ENCODE measurements at places on chromosomes 4 and X.

DNA sequence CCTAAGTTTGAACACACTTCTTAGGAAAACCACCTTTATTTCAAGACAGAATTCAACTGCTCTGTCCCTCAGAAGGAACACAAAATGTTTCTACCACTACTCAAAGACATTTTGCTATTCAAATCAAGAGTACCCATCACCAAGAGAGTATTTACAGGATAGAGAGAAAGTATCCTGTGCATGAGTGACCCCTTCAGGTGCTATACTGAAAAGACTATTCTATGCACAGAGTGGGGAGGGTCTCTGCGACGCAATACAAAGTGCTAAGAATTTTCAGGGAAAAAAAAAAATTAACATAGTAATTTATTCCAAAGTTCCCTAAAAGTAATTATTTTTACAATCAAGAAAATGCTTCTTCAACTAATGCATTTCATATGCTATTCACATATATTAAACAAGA, 346.4 kb upstream of the FAM241A start:
- DNase-seq, result no peak

- DNase-seq, result no peak
Observed at GRCh38 chr4:23547096-23547495, 342.8 kb downstream of the PPARGC1A start.

GRCh38 chrX:109889289-109890006, 113.5 kb upstream of the TMEM164 start:
- peak; percentile 31 for DNase-seq

DNA sequence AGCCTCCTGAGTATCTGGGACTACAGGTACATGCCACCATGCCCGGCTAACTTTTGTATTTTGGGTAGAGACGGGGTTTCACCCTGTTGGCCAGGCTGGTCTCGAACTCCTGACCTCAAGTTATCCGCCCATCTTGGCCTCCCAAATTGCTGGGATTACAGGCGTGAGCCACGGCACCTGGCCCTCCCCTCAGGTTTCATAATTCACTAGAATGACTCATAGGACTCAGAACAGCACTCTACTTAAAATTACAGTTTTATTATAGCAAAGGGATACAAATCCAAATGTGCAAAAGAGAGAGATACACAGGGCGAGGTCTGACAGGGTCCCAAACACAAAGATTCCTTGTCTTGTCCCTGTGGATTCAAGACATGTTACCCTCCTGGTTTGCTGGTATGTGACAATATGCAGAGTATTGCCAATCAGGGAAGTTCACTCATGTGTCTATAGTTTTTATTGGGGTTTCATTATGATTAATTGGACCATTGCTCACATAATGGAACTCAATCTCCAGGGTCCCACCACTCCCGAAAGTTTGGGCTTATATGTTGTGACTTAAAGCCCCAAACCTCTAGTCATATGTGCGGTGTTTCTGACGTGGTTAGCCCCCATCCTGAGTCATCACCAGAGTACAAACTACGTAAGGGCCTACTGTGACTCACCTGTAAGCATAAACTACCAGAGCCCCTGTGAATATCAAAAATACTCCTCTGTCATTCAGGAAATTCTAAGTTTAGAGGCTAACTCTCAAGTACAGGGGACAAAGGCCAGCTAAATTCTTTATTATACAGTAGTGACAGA, 5.2 kb downstream of the YIPF6 start:
- no peak for DNase-seq

GRCh38 chrX:4671344-4671743, 957.9 kb upstream of the PRKX start:
- no peak for DNase-seq

- DNase-seq, result no peak
Observed at GRCh38 chr4:14410516-14410915, 591.8 kb upstream of the CPEB2 start.

GRCh38 chrX:102043380-102043779, 82.1 kb upstream of the TCEAL2 start:
- DNase-seq, result no peak

- no peak for DNase-seq
Observed at GRCh38 chr4:175092114-175092513, 174.0 kb downstream of the ADAM29 start.

- no peak for DNase-seq
Observed at GRCh38 chr4:164481306-164482091, 272.4 kb upstream of the SMIM31 start.

GRCh38 chr4:73312967-73313366, 54.4 kb upstream of the ANKRD17 start:
- no peak for DNase-seq

Data from testis (tissue), 5 donors.